Sigmoid colon (tissue), 7 donors: ENCODE measurements at places on chromosomes 7 and 10. TPM values are rescaled to one million over a fixed set of nuclear protein-coding genes. Genes with fewer than 3 reads are reported as not detected.

DNA sequence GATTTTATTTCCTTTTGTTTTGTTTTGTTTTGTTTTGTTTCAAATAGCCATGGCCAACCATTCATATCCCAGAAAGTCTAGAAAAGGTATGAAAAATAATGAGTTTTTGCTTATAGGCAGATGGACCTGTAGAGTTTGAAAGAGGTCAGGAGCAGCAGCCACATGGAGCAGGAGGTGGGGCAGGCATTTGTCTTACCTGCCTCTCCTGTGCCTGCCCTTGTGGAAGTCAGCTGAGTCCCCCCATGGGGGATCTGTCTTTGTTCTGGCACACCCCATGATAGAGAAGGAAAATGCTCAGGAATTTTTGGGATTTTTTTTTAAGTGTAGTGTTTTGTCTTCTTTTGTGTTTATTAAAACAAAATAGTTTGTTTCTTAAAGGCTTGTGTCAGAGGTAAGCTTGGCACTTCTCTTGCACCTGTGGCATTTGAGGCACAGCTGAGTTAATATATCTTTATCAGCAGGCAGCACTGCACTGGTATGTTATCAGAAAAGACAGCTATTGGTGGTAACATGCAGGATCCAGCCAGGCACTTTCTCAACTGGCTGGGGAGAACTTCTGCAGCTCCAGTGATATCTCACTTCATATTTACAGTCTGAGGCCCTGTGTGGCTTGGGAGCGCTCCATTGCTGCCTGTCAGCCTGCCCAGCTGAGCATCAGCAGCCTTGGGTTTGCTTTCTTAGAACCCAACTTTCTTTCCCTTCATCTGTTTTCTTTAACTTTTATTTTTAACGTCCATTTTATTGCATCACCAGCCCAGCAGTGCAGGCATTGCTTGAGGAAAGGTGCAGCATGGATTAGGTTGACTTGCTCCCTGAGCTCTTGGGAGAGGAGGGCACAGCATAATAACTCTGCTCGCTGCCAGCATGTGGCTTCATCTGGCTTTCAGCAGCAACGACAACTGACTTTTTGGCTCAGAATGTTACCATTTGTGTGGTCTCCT, 44.4 kb downstream of the LRRC4 start:
- no peak for DNase-seq

DNA sequence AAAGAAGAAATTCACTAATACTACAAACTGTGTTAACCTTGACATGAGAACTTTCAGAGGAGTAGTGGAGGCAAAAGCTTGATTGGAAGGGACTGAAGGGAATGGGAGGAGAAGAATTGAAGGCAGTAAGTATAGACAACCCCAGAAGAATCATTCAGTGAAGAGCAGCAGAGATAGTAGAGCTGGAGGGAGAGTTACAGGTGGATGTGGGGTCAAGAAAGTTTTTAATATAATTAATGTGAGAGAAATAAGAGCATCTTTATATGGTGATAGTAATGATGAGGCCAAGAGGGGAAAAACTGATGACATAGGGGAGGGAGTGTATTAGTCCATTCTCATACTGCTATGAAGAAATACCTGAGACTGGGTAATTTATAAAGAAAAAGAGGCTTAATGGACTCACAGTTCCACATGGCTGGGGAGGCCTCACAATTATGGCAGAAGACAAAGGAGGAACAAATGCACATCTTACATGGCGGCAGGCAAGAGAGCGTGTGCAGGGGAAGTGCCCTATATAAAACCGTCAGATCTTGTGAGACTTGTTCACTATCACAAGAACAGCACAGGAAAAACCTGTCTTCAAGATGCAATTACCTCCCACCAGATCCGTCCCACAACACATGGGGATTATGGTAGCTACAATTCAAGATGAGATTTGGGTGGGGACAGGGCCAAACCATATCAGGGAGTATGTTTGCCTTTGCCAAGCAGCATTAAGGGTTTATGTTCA, 88.3 kb upstream of the PIK3CG start:
- DNase-seq = no peak

- DNase-seq = no peak
Observed at GRCh38 chr7:103718482-103719061, 270.9 kb downstream of the RELN start.

TRIM73 gene
- 1.4 TPM for total RNA-seq

CTNNA3 gene
- 1.5 TPM for total RNA-seq

DNA sequence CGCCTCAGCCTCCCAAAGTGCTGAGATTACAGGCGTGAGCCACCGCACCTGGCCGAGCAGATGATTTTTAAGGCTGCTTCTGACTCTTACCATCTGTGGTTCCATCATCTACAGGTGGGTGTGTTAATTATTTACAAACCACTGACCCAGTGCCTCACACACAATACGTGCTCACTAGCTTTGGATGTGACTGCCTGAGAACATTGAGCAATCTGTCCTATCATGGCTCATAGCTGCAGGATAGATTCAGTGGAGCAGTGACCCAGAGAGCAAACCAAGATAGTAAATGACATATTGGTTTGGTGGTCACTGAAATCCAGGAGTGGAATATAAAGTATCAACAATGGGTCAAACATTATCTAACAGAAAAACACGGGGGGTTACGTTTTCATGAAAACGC, 24.1 kb downstream of the GPAM start:
- no peak for DNase-seq

GRCh38 chr7:129257168-129257567, 32.3 kb downstream of the AHCYL2 start:
- no peak for DNase-seq

GRCh38 chr10:96043893-96044715, 721 bp downstream of the CCNJ start:
- DNase-seq = peak; percentile 74

SLC16A9 gene
- total RNA-seq = not detected

GRCh38 chr10:79400146-79401004, 45.0 kb downstream of the ZCCHC24 start:
- DNase-seq = no peak

DNA sequence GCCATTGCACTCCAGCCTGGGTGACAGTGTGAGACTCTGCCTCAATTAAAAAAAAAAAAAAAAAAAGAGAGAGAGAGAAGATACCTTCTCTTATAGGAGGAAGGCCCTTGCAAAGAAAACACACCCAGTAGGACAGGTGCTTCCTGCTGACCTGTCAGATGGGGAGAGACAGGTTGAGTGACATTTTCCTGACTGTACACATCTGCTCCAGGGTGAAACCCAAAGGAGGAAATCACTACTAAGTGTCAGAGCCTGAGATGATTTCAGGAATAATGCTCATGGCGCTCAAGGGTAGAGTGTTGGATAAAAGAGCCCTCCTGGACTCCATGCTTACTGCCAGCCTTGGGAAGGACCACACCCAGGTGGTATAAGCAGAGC, 1.7 kb upstream of the STN1 start:
- DNase-seq = no peak

DNA sequence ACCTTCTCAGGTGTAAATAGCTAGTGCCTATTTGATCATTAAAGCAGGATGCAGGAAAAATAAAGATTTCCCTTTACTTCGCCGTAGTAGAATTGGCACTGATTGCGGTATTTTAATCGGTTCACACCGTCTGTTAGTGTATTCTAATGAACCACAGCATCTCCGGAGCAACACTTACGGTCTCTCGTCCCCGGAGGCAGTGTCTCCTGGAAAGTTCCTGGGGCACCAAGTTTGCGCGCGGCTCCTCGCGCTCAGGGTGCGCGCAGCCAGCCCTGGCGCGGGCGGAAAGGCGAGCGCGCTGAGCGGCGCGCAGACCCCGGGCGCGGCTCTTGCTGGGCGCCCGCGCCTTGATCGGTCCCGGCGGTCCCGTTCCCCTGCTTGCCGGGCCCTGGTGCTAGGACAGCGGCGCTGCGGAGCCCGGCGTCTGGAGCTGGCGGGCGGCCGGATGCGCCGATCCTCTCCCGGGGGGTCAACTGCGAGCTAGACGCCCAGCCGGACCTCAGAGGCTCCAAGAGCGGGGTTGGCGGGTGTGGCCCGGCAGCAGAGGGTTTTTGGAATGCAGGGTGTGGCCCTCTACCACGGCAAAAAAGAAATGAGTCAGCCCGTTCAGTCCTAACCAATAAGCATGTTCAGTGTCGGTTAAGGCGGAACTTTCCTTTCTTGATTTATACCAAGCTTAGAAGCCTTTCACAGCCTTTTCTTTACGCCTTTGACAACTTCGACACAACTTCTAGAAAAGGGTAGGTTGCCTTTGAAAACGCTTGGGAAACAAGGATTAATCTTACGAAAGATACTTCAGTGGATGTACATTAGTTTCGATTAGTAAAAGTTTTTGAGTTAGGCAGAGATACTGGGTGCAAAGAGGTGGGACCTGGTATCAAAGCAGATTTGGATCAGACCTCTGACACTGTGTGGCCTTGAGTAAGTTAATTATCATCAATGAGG, 166.8 kb upstream of the ASAH2 start:
- peak; percentile 81 for DNase-seq

POM121 gene
- 12.2 TPM for total RNA-seq

- DNase-seq = peak; percentile 81
Observed at GRCh38 chr10:89392974-89393373, 551 bp downstream of the IFIT1 start.

DNA sequence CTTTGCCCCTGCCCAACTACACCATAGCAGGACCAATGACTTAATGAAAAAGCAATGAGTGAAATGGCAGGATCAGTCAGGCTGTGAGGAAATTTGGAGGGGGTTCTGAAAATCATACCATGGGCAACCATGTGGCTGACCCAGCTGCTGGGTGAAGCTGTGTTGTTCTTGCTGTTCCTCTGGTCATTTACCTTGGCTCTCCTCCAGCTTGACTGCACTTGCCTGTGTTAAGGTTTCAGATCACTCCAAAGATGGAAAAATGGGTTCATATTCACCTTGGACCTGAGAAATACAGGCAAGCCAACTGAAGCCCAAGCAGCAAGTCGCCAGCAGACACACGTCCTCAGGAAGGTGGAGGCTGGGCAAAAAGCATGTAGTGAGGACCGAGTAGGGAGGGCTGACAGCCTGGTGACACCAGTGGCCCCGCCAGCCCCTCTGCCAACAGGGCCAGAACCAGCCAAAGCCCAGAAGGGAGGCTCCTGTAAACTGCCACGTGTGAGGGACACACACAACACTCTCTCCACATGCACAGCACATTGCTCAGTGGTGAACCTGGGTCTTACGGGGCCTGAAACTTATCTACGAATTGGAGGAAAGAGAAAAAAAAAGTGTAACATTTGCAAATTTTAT, 40.1 kb downstream of the PARP12 start:
- DNase-seq = no peak

- no peak for DNase-seq
Observed at GRCh38 chr10:86017841-86018734, 348.5 kb downstream of the GRID1 start.

DNA sequence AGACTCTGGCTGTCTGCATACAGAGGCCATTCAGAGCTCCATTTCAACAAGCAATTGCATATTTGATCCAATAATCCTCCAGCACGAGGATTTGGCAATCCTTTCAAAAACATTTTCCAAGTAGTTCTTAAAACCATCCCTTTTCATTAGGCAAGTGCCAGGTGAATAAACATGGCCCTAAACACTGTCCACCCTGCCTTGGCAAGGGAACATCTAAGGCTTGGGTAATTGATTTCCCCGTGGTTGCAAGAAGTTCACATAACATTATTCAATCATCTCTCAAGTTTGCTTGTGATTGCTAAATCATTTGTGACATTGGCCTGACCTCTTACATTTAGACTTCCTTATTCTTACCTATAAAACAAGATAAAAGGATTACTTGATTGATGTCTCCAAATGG, 175.2 kb downstream of the CTTNBP2 start:
- DNase-seq = no peak

OR6V1 gene
- not detected for total RNA-seq

- DNase-seq = no peak
Observed at GRCh38 chr10:123848564-123849457, 42.8 kb downstream of the CPXM2 start.

PLOD3 gene
- 36.6 TPM for total RNA-seq

DNA sequence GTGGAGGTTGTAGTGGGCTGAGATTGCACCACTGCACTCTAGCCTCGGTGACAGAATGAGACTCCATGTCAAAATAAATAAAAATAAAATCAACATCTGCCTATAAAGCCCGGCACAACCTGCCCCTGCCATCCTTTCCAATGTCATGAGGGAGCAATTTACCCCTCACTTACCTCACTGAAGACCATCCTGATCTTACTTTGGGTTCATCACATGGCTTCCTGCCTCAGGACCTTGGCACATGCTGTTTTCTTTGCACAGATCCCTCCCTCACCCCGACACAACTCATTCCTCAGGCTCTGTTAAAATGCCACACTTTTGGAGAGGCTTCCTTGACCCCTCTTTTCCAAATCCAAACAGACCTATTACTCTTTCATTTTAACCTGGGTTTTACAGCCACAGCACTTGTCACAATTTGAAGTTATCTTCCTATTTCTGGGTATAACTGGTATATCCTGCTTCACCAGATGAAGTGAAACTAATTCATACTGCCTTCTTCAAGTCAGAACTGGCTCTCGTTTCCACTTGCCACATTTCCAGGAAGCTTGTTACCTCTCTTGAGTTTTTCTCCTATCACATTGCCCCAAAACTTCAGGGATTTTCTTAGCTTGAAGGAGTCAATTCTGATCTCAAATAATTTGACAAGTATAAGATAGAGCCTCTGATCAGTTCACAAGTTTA, 69.3 kb upstream of the PARD3 start:
- DNase-seq = no peak
